ENCODE measurements at places on chromosomes 13 and 19. TPM values are rescaled to one million over a fixed set of nuclear protein-coding genes. Genes with fewer than 3 reads are reported as not detected.

Gene ZNF132
- total RNA-seq = 0.52 TPM

Gene ZNF99
- not detected for total RNA-seq

Gene ATP11A
- 97.4 TPM for total RNA-seq

Gene GPR12
- 0.14 TPM for total RNA-seq

DNA sequence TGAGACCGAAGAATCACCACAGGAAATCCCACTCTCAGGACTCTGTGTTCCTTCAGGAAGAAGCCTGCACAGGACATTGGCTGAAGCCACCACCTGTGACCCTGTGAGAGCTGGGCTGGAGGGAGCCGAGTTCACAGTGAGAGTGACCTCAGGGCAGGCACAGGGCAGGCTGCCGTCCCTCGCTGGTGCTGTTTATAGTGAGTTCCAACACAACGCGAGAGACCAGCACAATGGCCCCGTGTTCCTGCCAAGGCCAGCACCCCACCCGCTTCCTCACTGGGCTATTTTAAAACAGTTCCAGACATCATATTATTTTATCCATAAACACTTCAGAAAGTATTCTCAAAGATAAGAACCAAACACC is 18.4 kb upstream of the GAS6 start:
- H3K4me3 ChIP-seq = no peak overlapping the region
- DNase-seq = no peak
- H3K27me3 ChIP-seq = no peaks in the 10 kb centered on the region
- peaks cover 29% of the 10 kb centered on the region for H3K4me1 ChIP-seq

DNA sequence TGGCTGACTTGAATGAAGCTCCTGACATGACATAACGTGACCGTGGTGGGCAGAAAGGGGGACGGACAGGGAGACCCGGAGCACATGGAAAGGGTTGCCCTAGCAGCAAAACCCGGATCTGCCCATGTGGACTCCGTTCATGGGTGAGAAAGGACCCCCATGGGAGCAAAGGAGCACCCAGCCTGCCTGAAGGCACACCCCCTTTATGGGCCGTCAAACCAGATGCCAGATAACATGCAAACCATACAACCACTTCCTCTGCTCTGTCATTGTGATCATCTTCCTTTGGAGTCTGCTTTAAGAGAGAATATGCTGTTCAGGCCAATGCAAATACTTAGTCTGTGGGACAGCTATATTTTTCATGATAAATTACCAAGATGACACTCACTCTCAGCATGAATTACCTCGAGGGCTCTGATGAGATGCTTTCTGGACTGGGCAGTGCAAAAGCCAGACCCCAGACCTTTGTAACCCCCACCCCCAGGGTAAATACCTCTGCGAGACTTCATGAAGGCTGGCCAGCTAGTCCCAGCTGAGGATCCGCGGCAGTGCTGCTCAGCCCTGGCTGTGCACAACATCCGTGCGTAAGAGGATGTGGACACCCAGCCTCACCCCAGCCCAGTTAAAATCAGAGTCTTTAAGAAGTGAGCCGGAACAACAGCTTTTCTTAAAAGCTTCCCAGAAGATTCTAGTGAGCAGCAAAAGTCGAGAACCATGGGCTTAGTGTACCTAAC is 126.6 kb downstream of the USP12 start:
- H3K27ac ChIP-seq = no peak overlapping the region
- no peaks in the 10 kb centered on the region for H3K27me3 ChIP-seq
- DNase-seq = no peak
- H3K36me3 ChIP-seq = peaks cover under 1% of the 10 kb centered on the region
- peaks cover 6% of the 10 kb centered on the region for H3K4me1 ChIP-seq

DNA sequence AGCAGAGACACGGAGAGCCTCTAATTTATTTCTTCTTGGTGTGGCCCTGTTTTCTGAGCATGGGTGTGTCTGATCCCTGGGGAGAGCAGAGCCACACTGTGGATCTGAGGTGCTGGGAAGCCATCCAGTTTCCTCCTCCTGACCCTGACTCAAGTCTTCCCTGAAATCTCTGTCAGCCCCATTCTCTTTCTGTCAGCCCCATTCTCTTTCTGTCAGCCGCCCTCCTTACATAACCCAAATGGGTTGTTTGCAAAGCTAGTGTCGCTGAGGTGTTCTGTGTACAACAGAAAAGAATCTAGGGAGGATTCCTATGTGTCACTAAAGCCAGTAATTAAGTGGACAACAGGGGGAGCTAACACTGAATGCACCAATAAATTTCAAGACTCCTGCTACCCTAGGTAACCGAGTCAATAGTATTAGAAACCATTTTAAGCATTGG is 50.2 kb downstream of the LRCH1 start:
- peaks cover 68% of the 10 kb centered on the region for H3K4me1 ChIP-seq
- DNase-seq = no peak
- no peaks in the 10 kb centered on the region for H3K27me3 ChIP-seq
- H3K4me3 ChIP-seq = no peak overlapping the region
- H3K36me3 ChIP-seq = peaks cover 5% of the 10 kb centered on the region

GRCh38 chr19:56840451-56841192 is at the start of the genes PEG3 and ZIM2:
Gene PEG3 (minus strand): TSS chr19:56840726. CDS start chr19:56824655, 16,071 bp downstream.
Gene ZIM2 (minus strand): TSS chr19:56840726. CDS start chr19:56824277, 16,449 bp downstream.
- no peaks in the 10 kb centered on the region for H3K4me1 ChIP-seq
- no peak for DNase-seq
- no peak within 1 kb of the TSS for H3K27ac ChIP-seq
- peaks cover 9% of the 10 kb centered on the region for H3K36me3 ChIP-seq

All from neural crest cell (in vitro differentiated cells).